ENCODE measurements at places on chromosomes 6 and 20. TPM values are rescaled to one million over a fixed set of nuclear protein-coding genes. Genes with fewer than 3 reads are reported as not detected.

- DNase-seq = no peak
- no peaks in the 10 kb centered on the region for H3K36me3 ChIP-seq
- H3K4me3 ChIP-seq = no peak overlapping the region
- H3K27me3 ChIP-seq = no peaks in the 10 kb centered on the region
- peaks cover 7% of the 10 kb centered on the region for H3K4me1 ChIP-seq
- H3K27ac ChIP-seq = no peak overlapping the region
These were observed 207.0 kb upstream of the TCF21 start for GRCh38 chr6:133681891-133682290.

DNA sequence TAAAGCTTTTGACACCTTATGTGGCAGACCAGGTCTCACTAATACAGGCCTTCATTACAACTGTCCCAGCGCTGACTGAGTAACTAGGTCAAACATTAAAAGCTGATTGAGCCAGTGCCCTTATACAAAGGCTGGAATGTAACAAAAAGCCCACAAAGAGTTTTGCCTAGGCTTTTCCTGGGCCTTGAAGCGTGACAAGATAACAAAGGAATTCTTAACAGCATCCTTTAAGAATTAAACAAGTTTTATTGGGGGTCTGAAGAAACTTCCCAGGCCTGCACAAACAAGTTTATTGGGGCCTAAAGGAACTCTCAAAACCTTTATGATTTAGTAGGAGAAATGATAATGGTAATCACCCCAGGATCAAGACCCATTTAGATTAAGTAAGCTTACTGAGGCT is 267.6 kb upstream of the FAM83B start:
- no peak overlapping the region for H3K27ac ChIP-seq
- peaks cover 3% of the 10 kb centered on the region for H3K36me3 ChIP-seq
- H3K4me1 ChIP-seq = peaks cover 26% of the 10 kb centered on the region

- no peaks in the 10 kb centered on the region for H3K27me3 ChIP-seq
- no peaks in the 10 kb centered on the region for H3K36me3 ChIP-seq
- H3K4me1 ChIP-seq = no peaks in the 10 kb centered on the region
- DNase-seq = no peak
These were observed 17.6 kb upstream of the IFNGR1 start for GRCh38 chr6:137236581-137237355.

GRCh38 chr20:57808264-57809070 is 98.7 kb upstream of the PMEPA1 start:
- peaks cover 6% of the 10 kb centered on the region for H3K27me3 ChIP-seq
- H3K4me1 ChIP-seq = peaks cover 25% of the 10 kb centered on the region
- H3K4me3 ChIP-seq = no peak overlapping the region

DNA sequence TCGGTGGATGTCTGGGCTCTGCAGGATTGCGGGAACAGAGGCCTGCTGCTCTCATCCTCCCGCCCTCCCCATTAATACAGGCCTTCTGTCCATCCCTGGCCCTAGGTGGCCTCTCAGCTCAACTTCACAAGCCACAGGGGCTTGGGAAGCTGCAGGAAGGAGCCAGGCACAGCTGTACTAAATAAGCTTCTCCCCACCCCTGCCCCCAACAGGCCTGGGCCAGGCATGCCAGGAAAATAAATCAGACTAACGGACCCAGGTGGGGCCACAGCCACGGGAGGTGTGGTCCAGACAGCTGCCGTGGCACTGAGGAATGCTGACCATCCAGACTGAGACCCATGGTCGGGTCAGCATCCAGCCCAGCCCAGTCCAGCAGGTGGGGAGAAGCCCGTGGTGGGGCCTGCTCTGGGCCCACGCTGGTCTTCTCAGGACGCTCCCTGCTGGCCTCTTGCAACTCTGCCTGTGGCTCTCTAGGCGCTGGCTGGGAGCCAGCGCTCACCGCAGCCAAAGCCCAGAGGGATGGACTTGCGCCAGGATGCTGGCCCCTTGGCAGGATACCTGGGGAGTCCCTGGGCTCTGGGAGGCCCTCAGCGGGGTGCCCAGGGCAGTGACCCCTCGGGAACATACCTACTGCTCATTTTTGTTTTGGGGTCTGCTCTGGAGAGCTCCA is 8.6 kb upstream of the YTHDF1 start:
- H3K27ac ChIP-seq = no peak overlapping the region
- peaks cover 17% of the 10 kb centered on the region for H3K27me3 ChIP-seq
- H3K4me1 ChIP-seq = peaks cover 19% of the 10 kb centered on the region
- no peak overlapping the region for H3K4me3 ChIP-seq
- no peak for DNase-seq

DNA sequence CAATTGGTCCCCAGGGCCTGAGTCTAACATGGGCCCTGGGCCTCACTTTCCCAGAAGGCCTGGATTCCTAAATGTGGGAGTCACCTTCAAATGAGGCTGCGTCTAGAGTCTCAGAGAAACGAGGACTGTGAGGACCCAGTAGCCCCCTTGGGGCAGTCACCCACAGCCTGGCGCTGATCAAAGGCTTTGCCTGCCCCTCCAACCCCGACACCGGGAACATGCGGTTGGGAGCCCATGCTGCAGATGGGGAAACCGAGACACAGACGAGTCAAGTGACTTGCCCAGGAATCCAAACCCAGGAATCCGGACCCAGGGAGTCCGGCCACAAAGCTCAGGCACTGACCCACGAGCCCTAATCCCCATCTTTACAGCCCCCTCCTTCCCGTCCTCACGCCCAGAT is 209.7 kb downstream of the PREX1 start:
- no peak overlapping the region for H3K27ac ChIP-seq
- no peaks in the 10 kb centered on the region for H3K36me3 ChIP-seq
- H3K4me1 ChIP-seq = peaks cover 6% of the 10 kb centered on the region
- H3K4me3 ChIP-seq = no peak overlapping the region
- no peaks in the 10 kb centered on the region for H3K27me3 ChIP-seq

DNA sequence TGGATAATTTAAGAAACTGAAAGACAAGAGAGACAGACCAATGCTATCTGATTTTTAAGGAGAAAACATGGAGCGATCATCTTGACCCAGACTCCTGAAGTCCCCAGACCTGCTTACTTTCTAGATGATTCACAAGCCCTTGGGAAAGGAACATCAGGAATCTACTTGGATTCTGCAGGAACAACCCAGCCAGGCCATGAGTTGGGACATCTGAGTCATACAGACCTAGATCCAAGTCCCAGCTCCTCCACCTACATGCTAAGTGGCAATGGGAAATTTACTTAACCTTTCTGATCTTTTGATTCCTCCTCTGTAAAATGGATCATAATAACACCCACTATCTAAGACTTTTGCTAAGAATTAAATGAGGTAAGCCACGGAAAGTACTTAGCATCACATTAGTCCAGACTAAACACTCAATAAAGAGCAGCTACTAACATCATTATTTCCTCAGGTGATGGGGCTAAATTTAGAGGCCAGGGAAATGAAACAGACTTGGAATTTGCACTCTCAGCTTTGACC is 61.0 kb upstream of the MAFB start:
- peaks cover 15% of the 10 kb centered on the region for H3K27me3 ChIP-seq
- H3K27ac ChIP-seq = no peak overlapping the region
- no peaks in the 10 kb centered on the region for H3K36me3 ChIP-seq
- no peaks in the 10 kb centered on the region for H3K4me1 ChIP-seq
- no peak overlapping the region for H3K4me3 ChIP-seq

DNA sequence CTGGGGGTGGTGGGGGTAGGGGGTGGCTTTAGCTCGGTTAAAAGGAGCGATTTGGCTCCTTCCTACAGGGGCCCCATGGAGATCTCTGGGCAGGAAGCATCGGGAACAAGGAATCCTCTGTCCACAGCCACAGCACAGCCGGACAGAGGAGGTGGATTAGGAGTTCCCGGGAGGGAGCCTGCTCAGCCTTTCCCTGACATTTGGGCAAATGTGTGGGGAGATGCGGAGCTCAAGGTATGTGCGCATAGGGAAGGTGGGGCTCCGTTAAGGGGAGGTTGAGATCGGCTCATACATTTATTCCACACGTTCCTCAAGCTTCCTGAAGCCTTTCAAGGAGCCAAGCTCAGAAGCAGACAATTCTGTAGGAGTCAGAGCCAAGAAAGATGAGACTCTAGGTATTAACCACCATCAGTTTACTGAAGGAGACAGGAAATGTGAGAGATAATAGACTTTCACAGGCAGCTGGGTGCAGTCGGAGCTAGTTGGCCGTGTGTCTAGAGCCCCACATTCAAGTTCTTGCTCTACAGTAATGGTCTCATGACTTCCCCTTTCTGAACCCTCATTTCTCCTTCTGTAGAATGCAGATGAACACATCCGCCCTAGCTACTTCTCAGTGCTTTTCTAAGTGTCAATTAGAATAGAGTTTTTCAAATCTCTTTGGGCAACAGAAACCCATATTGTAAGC is 40.8 kb upstream of the EPB41L1 start:
- no peak for DNase-seq
- H3K36me3 ChIP-seq = no peaks in the 10 kb centered on the region
- peaks cover 35% of the 10 kb centered on the region for H3K4me1 ChIP-seq
- no peaks in the 10 kb centered on the region for H3K27me3 ChIP-seq
- H3K4me3 ChIP-seq = peak overlapping the region; percentile 29

- H3K4me1 ChIP-seq = peaks cover 8% of the 10 kb centered on the region
- H3K27me3 ChIP-seq = no peaks in the 10 kb centered on the region
- peak overlapping the region; percentile 32 for H3K27ac ChIP-seq
- H3K36me3 ChIP-seq = no peaks in the 10 kb centered on the region
- DNase-seq = peak; percentile 10
These were observed 169.7 kb downstream of the EYA4 start for GRCh38 chr6:133410638-133411435.

GRCh38 chr20:17572034-17572638 is 2.3 kb downstream of the DSTN start:
- peaks cover 3% of the 10 kb centered on the region for H3K36me3 ChIP-seq
- no peak overlapping the region for H3K27ac ChIP-seq
- peaks cover 16% of the 10 kb centered on the region for H3K27me3 ChIP-seq
- peaks cover 36% of the 10 kb centered on the region for H3K4me1 ChIP-seq
- no peak for DNase-seq

DNA sequence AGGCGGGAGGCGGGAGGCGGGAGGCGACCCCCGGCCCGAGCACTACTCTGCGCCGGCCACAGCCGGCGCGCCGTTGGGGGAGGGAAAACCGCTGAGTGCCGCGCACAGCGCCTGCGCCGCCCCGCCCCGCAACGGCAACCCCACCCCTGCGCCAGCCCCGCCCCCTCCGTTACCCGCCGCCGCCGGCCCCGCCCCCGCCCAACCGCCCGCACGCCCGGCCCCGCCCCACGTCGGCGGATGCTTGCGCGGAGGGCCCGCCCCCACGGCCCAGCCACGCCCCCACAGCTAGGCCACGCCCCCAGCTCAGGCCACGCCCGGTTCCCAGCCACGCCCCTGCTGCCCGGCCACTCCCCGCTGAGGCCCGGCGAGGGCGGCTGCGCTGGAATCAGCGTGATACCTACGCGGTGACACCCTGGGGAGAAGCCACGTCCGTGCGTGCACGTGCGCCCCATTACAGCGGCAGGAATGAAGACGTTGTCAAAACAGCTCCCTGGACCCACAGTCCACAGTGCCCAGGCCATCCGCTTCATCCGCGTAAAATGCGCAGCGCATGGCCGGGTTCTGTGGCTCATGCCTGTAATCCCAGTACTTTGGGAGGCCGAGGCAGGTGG is at the start of gene TCFL5:
Gene TCFL5, minus strand, starts transcription at position 97 of the 611 bp plus-strand sequence. CDS start 152 bp downstream, outside the sequence.
- peaks cover 13% of the 10 kb centered on the region for H3K27me3 ChIP-seq
- H3K4me1 ChIP-seq = peaks cover 22% of the 10 kb centered on the region
- H3K36me3 ChIP-seq = peaks cover 3% of the 10 kb centered on the region
- peak; percentile 95 for DNase-seq

GRCh38 chr6:166569206-166569605 is 17.3 kb downstream of the RAMACL start:
- no peak for DNase-seq
- H3K27me3 ChIP-seq = no peaks in the 10 kb centered on the region
- H3K4me3 ChIP-seq = no peak overlapping the region

- H3K4me3 ChIP-seq = no peak overlapping the region
- H3K36me3 ChIP-seq = no peaks in the 10 kb centered on the region
- H3K27ac ChIP-seq = no peak overlapping the region
- peaks cover 3% of the 10 kb centered on the region for H3K4me1 ChIP-seq
- no peaks in the 10 kb centered on the region for H3K27me3 ChIP-seq
These were observed 630.3 kb upstream of the MAN1A1 start for GRCh38 chr6:119979862-119980261.

- H3K27ac ChIP-seq = peak overlapping the region; percentile 10
- DNase-seq = no peak
- peaks cover 48% of the 10 kb centered on the region for H3K4me1 ChIP-seq
- peaks cover 19% of the 10 kb centered on the region for H3K36me3 ChIP-seq
- no peak overlapping the region for H3K4me3 ChIP-seq
These were observed 63.3 kb upstream of the PTGIS start for GRCh38 chr20:49631061-49631716.

DNA sequence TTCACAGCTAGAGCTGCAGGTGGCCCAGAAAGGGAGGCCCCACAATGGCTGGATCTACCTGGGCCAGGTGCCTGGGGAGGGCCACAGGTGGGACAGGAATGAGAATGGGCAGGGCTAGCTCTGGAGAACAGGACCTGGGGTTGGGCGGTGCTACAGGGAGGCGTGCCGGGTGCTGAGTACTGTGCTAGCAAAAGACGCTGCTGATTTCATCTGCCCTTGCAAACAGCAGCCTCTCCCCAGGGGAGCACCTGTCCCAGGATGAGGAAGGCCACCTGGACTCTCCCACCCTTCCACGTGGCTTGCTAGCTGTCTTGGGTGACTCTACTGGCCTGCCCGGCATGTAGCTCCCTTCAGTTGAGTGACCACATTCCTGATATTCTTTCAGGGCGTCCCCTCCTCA is 6.6 kb upstream of the YTHDF1 start:
- no peak overlapping the region for H3K4me3 ChIP-seq
- peaks cover 17% of the 10 kb centered on the region for H3K27me3 ChIP-seq
- no peaks in the 10 kb centered on the region for H3K36me3 ChIP-seq

DNA sequence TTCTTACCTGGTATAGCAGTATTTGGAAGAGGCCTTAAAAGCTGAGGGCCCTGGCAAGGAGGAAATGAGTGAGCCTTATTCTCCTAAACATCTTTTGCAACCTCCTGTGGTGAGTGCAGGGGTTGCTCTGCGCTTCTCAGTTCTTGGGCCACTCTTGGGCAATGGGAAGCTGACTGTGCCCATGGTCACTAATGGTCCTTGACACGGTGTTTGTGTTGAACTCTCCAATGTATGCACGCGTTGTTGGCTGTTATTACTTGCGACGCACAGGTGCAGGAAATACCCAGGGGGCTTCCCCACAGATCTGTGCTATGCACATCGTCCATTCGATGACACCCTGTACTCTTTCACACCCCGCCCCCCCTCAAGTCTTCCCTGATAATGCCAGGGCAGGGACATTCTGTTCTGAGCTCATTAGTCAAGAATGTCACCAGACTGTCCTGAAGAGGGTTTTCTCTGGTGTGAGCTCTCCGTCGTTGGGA is 79.7 kb downstream of the EDN1 start:
- no peak overlapping the region for H3K4me3 ChIP-seq
- H3K27ac ChIP-seq = no peak overlapping the region
- no peaks in the 10 kb centered on the region for H3K36me3 ChIP-seq

NOTCH4 gene
- 6.3 TPM for total RNA-seq

ZFP57 gene
- total RNA-seq = not detected

HSPA1L gene
- total RNA-seq = 1.5 TPM

NCOA7 gene
- total RNA-seq = 11.0 TPM

SH3BGRL2 gene
- total RNA-seq = 11.8 TPM

All from neural crest cell (in vitro differentiated cells).